ENCODE measurements at places on chromosomes 16 and 17.

GRCh38 chr17:43601280-43602039 is 55.3 kb upstream of the ETV4 start:
- DNase-seq, result no peak

- DNase-seq, result no peak
Measured at GRCh38 chr17:48715496-48716399, 6.6 kb downstream of the PRAC1 start.

GRCh38 chr17:75504347-75505151 is 10.8 kb downstream of the CASKIN2 start:
- no peak for DNase-seq

DNA sequence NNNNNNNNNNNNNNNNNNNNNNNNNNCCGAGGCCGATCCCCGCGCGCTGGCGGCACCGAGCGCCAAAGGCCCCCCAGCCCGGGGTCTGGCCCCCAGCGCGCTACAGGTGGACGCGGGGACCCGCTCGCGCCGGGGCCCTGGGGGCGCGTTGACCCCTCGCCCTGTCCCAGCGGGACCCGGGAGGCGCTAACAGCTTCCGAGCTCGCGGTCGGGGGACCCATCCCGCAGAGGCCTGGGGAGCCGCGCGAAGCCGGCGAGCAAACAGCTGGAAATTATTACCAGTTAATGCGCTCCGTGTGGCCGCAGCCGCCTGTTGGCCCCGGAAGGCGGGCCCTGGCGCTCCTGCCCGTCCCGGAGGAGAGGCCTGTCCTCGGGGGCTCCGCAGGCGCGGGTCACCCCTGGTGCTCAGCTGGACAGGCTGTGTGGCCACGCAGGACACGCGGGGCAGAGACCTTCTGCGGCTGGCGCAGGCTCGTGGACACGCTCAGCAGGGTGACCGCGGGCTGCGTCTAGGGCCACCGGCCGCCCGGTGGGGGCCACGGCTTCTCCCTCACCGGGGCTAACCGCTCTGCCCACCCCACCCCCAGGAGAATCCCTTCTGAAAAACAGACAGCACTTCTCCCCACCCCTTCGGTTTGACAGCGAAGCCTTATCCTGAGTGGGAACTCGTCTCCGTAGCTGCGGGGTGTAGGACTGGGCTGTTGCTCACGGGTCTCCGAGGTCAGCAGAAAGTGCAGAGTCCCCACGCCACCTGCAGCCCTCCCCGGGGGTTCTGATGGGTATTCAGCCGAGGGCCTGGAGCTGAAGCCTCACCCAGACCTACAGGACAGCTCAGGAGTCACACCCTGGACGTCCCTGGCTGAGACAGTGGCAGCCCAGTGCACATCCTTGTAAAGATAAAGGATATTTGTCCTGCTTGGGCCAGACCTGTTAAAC is 138.7 kb upstream of the RPH3AL start:
- DNase-seq, result no peak

GRCh38 chr16:77336637-77337036 is 98.2 kb downstream of the ADAMTS18 start:
- DNase-seq, result no peak

DNA sequence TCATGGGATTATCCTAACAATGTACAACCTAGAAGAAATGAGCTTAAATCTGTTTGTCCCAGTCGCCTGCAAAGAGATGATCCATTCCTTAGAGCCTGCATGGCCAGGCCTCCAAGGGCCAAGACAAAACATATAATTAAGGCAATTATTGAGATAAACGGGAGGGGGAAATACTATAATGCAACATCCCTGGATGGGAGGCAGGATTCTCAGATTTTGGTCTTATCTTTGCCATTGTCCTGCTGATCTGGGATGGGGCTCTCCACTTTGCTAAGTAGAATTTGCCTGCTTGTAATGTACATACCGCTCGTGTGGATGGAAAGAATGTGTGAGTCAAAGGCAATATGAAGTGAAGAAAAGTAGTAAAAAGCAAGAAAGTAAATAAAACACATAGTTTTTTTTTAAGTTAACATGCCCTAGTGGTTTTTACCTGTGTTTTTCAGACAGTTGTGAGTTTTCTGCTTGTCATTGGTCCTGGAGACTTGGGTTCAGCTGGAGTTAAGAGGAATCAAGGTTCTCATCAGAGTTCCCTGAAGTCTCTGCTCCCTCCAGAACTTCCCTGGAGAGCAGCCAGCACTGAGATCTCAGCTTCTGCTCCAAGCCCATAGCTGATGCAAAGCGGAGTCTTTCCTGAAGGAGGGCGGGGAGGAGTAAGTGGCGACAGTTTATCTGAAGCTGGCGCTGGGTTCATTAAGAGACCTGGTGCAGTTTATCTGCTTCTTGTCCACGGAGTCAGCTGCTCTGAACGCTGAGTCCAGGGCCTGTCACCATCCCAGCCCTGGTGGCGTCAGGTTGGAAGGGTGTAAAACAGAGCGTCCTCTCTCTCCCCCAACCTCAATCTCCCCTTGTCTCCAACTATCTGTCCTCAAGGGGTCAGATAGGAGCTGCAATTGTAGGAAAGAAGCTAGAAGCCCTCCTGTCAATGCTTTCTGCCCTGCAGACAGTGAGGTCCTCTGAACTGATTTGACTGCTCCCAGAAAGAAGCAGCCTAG is 30.1 kb downstream of the HOXB1 start:
- no peak for DNase-seq

DNA sequence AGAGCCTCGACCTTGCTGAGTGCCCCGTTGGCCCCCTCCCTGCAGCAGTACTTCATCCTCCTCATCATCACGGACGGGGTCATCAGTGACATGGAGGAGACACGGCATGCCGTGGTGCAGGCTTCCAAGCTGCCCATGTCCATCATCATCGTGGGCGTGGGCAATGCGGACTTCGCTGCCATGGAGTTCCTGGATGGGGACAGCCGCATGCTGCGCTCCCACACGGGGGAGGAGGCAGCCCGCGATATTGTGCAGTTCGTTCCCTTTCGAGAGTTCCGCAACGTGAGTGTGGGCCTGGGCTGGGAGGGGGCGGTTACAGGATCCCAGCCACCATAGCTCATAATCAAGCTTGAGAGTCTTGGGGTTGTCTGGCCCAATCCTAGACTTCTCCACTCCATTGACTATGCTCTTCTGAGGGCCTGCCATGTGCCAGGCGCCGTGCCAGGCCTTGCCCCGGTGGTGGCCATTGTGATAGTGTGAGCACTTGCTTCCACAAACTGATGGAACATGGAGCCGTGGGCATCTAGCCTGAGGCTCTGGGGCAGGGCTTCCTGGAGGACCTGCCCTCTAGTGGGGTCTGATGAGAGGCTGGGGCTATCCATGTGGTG is 39.7 kb downstream of the PSME3IP1 start:
- no peak for DNase-seq

GRCh38 chr17:9512323-9513168 is 63.1 kb downstream of the STX8 start:
- no peak for DNase-seq

- no peak for DNase-seq
Measured at GRCh38 chr17:40170325-40170724, 6.9 kb upstream of the RAPGEFL1 start.

DNA sequence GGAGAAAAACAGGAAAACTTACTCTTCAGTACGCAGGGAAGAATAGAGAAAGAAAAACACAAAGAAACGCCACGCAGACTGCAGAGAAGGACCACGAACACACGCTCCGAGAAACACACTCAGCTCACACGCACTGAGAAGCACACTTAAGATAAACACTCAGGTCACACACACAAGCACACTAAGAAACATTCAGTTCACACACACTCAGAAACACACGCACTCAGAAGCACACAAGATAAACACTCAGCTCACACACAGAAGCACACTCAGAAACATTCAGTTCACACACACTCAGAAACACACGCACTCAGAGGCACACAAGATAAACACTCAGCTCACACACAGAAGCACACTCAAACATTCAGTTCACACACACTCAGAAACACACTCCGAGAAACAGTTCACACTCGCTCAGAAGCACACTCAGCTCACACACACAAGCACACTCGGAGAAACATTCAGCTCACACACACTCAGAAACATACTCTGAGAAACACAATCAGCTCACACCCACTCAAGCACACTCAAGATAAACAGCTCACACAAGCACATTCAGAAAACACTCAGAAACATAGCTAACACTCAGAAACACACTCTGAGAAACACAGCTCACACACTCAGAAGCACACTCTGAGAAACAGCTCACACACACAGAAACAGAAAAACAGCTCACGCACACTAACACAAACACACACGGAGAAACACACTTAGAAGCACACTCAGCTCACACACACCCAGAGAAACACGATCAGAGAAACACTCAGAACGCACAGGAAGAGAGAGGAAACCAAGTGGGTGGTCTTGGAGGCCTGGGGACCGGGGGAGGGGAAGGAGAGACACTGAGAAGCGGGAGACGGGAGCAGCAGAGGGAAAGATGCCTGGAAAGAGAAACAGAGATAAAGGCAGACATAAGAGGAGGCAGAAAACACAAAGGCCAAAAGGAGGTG is 908 bp downstream of the TMEM98 start:
- no peak for DNase-seq

DNA sequence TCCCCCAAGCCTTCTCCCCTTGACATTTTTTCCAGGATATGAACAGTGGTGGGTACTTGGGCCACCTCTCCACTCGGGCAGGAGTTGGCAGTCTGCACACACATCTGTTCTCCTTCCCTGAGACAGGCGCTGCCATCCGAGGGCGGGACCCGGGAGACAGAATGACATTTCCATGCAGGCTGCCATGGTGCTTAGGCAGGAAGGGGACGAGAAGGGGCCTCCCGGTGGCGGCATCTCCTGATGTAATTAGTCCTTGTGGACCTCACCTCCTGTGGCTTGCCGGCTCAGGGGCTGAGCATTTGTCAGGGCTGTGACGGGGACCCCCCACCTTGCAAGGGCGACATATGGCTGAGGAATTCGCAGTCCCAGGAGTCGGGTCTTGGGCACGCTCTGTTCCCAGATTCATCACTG is 197.2 kb downstream of the FOXL1 start:
- no peak for DNase-seq

- no peak for DNase-seq
Measured at GRCh38 chr17:27526604-27527002, 70.4 kb downstream of the KSR1 start.

GRCh38 chr17:34665819-34666763 is 86.7 kb downstream of the TMEM132E start:
- DNase-seq, result no peak

DNA sequence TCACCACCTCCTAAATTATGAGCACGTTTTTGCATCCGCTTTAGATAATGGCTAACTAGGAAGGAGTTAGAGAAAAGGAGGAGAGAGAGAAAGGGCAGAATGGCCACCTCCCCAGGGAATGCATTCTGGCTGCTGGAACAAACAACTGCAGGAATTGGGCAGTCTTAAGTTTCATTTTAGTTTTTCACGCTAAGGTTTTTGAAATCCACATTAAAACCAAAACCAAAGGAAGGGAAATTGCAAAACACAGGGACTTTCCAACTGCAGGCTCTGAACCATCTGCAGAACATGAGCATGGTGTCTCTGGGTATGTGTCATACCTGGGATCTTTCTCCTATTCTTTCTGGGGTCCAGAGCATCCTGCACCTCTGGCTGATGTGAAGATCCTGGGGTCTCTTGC is 12.1 kb upstream of the CCL8 start:
- no peak for DNase-seq

DNA sequence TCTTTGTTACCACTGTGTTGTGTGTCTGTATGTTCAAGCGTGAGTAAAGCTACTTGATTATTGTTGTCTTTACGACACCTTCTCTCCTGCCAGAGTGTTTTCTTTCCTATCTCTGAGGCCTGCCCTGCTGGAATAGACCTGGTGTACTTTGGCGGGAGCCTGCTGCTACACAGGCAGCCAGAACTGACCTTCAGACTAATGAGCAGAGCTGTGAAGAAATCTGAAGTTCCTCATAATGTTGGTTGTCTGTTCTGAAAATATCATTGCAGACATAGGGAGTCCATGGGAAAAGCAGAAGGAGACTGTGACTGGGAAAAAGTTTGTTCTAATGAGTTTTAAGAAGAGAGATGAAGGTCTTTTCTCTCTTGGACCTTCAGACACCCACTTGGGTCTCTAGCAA is 9.8 kb downstream of the RHOT1 start:
- DNase-seq, result no peak

DNA sequence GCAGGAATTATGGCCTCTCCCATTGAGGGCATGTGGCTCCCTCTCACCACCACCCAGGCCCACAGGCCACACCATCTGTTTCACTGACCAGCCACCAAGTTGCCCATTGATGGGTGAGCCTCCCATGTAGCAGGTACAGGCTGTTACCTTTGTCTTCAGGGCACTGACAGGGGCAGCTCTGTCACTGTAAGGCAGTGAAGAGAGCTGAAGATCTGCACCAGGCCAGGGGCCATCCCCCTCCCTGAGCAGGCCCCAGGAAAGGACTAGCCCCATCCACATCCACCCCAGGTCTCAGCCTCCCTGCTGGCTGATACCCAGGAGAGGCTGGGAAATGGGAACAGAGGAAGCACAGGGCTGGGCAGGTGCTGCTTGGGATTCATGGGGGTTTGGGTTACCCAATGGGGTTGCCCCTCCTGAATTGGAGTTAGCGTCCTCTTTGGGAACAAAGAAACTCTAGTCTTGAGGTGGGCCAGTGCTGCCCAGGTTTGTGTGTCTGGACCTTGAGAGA is 1691.4 kb downstream of the TP53TG3F start:
- no peak for DNase-seq

DNA sequence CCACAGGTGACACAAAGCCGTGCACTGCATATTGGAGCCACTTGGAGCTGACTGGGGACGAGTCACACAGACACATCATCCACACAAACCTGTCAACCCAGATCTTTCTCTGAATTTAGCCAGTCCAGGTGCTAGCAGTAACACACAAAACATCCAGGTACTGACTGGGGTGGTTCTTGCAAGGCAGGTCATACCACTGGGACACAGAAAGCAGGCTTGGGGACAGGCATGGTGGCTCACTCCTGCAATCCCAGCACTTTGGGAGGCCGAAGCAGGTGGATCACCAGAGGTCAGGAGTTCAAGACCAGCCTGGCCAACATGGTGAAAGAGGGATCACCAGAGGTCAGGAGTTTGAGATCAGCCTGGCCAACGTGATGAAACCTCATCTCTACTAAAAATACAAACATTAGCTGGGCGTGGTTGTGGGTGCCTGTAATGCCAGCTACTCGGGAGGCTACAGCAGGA is 14.9 kb downstream of the ENPP7 start:
- DNase-seq, result no peak

DNA sequence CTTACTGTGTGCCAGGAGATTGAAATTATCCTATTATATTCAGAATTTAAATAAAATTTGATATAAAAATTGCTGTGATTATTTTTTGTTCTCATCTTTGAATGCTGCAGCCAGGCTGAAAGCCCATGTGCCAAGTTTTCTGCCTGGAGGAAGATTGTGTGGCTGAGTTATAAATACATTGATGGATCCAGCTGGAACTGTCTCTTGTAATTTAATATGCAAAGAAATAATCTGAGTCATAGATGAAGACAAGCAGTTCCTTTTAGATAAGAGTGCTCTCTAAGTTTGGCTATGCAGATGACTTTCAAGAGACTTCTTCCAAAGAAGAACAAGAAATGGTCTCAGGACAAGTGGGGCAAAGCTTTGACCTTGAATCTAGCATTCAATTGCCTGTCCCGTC is 871.0 kb downstream of the CDH11 start:
- no peak for DNase-seq

GRCh38 chr16:71567931-71568330 is 9.0 kb downstream of the TAT start:
- no peak for DNase-seq

Data from stimulated activated CD8-positive, alpha-beta memory T cell treated with anti-CD3 and anti-CD28 coated beads, Interleukin-15, amount 100 ng/mL, for 24 hours (primary cell).